Bronchial epithelial cell (primary cell): ENCODE measurements at places on chromosomes 2 and 18. TPM values are rescaled to one million over a fixed set of nuclear protein-coding genes. Genes with fewer than 3 reads are reported as not detected.

GRCh38 chr2:115542331-115542730 is 1099.9 kb downstream of the DPP10 start:
- DNase-seq = no peak

DNA sequence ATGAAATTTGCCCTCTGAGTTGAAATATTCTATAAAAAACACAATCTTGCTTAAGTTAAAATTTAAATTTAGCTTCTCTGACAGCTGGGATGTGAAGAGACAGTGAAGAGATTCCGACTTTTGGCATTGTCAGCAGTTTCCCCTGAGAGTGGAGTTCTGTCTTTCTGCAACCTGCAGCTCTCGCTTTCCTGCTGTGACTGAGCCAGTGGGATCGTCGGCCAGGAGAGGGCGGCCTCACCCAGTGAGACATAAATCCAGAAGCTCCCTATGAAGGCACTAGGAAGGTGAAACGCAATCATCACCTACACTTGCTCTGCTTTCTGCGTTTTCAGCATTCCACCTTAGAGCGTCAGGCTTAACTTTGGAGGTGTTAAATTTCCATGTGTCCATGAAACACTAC is 75.4 kb upstream of the HNMT start:
- DNase-seq = peak; percentile 56

GRCh38 chr18:67608191-67608590 is 91.7 kb upstream of the DSEL start:
- DNase-seq = no peak

- DNase-seq = peak; percentile 33
Observed at GRCh38 chr2:83221258-83221657, 1237.8 kb downstream of the SUCLG1 start.

DNA sequence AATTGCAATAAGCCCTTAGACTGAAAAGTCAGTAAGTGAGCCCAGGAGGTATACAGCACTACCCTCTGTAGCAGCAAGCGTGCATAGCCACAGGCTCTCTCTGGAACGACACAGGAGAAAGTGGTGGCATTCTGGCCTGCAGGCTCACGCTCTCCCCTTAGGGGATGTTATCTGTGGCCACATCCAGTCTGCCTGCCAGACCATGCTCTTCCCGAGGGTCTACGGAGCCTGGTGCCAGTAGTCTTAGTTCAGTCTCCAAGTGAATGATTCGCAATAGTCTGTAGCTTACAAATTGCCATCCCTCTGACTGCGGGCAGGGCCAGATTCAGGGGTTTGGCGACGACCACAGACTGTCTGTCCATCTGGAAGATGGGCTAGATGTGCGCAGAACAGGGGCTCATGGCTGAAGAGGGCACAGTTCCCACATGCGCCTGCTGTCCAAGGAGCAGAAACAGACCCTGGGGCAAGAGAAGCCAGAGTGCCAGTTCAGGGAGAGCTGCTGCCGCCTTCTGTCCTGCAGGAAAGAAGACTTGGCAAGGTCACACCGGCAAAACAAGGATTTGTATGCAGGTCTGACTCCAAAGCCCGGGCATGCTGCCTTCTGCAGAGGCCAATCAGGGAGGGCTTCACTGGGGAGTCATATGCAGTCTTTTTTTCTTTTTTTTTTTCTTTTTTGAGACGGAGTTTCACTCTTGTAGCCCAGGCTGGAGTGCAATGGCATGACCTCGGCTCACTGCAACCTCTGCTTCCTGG is 3.5 kb upstream of the KLF11 start:
- no peak for DNase-seq

GRCh38 chr2:204494681-204495080 is 50.6 kb upstream of the PARD3B start:
- peak; percentile 53 for DNase-seq

DNA sequence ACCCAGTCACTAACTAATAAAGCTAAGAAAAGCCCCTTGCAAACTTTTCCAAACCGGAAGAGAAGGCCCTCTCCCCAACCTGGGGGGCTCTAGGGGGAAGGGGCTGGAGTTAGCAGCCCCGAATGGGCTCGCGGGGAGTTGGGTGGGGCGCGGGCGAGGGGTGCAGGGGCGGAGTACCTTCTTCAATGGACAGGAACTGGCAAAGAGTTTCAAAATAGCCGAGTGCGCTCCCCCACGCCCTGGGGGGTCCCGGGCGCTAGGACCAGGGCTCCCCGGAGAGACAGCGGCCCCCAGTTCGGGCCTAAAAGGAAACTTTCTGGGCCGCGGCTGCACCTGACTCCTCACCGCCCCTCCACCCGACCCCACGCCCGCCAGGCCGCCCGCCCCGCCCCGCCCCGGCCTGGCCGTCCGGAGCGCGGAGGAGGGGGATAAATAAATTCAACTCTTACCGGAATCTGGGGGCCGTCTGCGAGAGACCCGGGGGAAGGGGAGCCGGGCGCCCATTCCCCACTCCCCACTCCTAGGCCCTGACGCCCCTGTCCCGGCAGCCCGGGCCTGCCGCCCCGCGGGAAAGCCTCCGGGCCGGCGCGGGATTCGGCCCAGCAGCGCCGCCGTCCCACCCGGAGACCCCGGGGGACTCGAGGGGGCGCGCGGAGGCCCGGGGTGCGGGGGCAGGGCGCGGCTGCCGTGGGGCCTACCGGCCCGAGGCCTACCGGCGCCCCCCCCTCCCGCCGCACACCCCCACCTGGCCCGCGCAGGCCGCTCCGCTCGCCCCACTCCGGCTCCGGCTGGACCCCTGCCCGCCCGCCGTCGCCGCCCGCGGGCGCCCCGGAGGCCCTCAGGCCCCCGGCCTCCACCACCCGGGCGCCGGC is 868 bp downstream of the INO80D start:
- DNase-seq = no peak

- DNase-seq = peak; percentile 97
Observed at GRCh38 chr18:79567481-79568147, 112.0 kb upstream of the CTDP1 start.

- no peak for DNase-seq
Observed at GRCh38 chr18:13296867-13297574, 78.5 kb downstream of the LDLRAD4 start.

DNA sequence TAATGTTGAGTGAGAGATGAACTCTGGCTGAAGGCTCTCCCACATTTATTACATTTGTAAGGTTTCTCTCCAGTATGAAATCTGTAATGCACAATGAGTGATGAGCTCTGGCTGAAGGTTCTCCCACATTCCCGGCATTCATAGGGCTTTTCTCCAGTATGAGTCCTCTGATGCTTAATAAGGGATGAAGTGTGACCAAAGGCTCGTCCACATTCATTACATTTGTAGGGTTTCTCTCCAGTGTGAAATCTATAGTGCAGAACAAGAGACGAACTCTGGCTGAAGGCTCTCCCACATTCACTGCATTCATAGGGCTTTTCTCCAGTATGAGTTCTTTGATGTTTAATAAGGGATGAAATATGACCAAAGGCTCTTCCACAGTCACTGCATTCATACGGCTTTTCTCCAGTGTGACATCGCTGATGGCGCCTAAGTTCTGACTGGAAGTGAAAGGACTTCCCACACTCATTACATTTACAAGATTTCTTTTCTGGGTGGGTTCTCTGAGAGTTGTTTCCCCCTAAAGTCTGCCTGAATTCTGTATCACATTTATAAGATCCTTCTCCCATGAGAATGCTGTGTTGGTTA is 10.2 kb downstream of the ZNF514 start:
- DNase-seq = no peak

The SDC1 gene
- 1,084 and 1,308 TPM in 2 replicates for total RNA-seq

The SPDYA gene
- total RNA-seq = 0.79 and 1.4 TPM in 2 replicates

The PLCD4 gene
- 0.53 and 1.2 TPM in 2 replicates for total RNA-seq

The CCDC178 gene
- 0.53 and 0.90 TPM in 2 replicates for total RNA-seq

The LOXHD1 gene
- total RNA-seq = not detected in 2 replicates

The ECEL1 gene
- total RNA-seq = not detected in 2 replicates

The RNU2-63P gene
- 26.9 TPM in 1 of 2 replicates, not detected in the other for total RNA-seq
